ENCODE measurements at places on chromosomes 11 and 22.

GRCh38 chr11:350723-351255 lies 18.5 kb upstream of the B4GALNT4 start:
- no peak for DNase-seq

- no peak for DNase-seq
Observed at GRCh38 chr11:11553573-11553972, 68.2 kb downstream of the GALNT18 start.

DNA sequence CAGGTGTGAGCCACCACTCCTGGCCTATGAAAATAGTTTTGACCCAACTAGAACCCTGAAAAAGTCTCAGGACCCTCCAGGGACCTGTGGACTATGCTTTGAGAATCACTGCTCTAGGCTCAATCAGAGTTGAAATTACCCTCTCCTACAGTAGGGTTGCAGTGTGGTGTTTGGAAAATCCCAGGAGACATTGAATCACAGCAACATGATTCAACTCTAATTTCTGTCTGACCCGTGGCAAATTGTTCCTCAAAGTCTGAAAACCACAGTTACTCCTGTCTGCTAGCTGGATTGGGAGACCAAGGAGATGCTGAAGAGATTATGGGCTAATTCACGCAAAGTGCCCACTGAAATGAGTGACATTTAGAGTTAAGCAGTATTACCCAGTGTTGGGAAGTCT lies 5.4 kb upstream of the MTMR3 start:
- DNase-seq, result no peak

DNA sequence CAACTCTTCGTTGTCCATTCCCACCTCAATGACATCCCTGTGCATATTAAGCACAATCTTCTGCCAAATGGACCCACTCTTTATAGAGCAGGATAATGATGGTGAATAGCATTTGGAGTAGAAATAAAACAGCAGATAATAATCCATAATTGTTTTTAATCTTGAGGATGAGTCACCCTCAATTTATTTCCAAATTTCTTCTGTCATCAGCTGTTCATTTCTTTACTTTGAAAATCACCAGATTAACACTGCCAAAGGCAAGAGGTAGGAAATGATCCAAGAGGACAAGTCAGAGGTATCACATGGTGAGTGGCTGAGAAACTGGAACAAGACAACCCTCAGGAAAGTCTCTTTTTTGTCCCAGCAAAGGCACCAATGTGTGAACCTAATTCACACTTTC lies 7.3 kb upstream of the AMBRA1 start:
- DNase-seq, result no peak

- DNase-seq, result no peak
Observed at GRCh38 chr22:40928657-40929056, 22.5 kb upstream of the RBX1 start.

GRCh38 chr22:24455039-24455438 lies 27.6 kb downstream of the ADORA2A start:
- no peak for DNase-seq

DNA sequence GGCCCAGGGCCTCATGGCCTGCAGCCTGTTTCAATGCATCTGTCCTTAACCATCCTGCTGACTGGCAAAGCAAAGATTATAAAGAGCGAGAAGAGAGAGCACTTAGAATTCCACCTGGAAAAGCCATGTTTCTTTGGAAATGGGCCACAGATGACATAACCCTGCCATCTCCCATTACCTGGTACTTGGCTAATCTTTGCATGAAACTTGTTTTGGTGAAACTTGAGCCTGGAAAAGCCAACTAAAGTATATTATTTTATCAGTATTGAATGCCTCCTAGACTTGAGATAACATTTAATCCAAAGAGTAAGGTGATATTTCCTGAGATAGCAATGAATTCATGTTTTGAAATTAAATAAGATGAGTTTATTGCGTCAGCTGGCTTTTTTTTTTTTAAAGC lies 72.6 kb downstream of the NAV2 start:
- DNase-seq, result no peak

DNA sequence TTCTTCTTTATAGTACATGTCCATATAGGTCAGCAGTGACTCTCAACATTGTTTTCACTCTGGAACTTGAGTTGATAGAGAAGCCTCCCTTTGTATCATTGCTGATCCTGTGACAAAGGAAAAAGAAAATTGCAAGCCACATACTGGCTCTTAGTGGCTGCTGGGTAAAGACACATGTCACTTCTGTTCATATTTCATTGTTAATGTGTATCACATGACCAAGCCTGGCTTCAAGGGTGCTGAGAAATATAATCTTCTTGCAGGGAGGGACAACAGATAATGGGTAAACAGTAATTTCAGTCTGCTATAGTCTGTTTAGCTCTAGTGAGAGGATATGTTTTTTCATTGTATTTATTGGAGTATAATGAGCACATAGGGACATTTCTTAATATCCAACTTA lies 173.3 kb downstream of the PGR start:
- DNase-seq, result no peak

- DNase-seq, result no peak
Observed at GRCh38 chr11:108571001-108571400, 22.6 kb downstream of the EXPH5 start.

- DNase-seq, result no peak
Observed at GRCh38 chr22:45682064-45682463, 10.4 kb downstream of the ATXN10 start.

DNA sequence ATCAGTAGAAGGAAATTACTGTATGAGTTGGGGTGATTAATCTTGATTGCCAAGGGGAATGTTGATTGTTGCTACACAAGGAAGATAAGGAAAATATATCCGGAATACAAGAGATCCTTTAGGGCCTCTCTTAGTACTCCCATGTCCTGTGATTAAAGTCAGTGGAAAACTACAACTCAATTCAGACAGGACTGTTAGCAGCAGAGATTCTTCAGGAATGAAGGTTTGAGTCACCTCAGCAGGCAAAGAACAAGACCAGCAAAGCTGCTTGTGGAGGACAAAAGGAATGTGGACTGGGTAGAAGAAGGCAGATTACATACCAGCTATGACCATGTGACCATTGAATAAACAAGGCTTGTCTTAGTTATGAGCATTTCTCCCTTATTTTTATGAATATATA lies 478.2 kb downstream of the BUD13 start:
- peak; percentile 23 for DNase-seq

- DNase-seq, result no peak
Observed at GRCh38 chr11:6321356-6321755, 1.1 kb upstream of the CAVIN3 start.

- no peak for DNase-seq
Observed at GRCh38 chr11:2085251-2086066, 53.7 kb downstream of the IGF2 start.

- DNase-seq, result no peak
Observed at GRCh38 chr11:16178273-16178672, 178.1 kb downstream of the SOX6 start.

- DNase-seq, result no peak
Observed at GRCh38 chr11:76008474-76008873, 193.5 kb downstream of the UVRAG start.

DNA sequence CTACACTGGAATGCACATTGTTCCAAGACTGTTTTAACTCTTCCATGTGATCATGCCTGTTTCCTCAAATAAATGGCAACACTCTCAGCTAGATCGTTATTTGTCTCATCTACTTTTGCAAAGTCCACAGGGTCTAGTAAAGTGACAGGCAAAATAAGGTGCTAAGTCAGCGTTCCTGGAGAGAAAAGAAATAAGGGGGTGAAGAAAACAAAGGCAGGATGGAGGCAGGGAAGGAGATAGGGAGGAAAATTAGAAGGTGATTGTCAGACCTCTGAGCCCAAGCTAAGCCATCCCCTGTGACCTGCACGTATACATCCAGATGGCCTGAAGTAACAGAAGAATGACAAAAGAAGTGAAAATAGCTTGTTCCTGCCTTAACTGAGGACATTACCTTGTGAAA lies 132.1 kb downstream of the RAB38 start:
- no peak for DNase-seq

GRCh38 chr22:23622634-23623033 lies 9.5 kb downstream of the DRICH1 start:
- no peak for DNase-seq

GRCh38 chr11:24489477-24489876 lies 7.4 kb upstream of the LUZP2 start:
- no peak for DNase-seq

DNA sequence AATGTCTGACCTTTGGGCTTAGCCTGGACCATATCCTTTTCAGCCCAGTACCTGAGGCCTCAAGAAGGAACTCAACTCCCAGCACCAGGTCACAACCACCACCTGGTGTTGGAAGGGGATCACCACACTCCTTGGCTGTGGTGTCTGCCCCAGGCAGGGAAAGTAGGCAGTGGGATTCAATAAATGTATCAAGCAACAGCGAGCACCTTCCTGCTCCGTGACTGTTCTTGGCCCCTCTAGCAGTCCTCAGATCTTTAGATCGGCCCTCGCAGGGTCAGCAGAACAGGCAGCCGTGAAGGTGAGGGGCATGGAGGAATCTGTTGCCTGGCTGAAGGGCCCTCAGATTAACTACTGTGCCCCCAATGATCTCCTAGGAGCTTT lies 15.9 kb downstream of the ARFGAP2 start:
- no peak for DNase-seq

- DNase-seq, result peak; percentile 51
Observed at GRCh38 chr11:95715777-95716241, 73.8 kb downstream of the FAM76B start.

DNA sequence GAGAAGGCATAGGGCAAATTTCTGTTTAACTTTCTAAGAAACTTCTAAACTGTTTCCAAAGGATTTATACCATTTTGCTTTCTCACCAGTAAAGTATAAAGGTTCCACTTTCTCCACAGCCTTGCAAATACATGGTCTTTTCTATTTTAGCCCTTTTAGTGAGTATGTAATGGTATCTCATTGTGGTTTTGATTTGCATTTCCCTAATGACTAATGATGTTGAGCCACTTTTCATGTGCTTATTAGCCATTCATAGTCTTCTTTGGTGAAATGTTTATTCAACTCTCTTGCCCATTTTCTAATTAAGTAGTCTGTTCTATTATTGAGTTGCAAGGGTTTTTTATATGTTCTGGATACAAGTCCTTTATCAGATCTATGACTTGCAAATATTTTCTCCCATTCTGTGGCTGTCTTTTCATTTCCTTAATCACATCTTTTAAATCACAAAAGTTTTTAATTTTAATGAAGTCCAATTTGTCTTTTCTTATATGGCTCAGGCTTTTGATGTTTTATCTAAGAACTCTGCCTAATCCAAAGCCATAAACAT lies 83.8 kb upstream of the KCNQ1OT1 start:
- no peak for DNase-seq

DNA sequence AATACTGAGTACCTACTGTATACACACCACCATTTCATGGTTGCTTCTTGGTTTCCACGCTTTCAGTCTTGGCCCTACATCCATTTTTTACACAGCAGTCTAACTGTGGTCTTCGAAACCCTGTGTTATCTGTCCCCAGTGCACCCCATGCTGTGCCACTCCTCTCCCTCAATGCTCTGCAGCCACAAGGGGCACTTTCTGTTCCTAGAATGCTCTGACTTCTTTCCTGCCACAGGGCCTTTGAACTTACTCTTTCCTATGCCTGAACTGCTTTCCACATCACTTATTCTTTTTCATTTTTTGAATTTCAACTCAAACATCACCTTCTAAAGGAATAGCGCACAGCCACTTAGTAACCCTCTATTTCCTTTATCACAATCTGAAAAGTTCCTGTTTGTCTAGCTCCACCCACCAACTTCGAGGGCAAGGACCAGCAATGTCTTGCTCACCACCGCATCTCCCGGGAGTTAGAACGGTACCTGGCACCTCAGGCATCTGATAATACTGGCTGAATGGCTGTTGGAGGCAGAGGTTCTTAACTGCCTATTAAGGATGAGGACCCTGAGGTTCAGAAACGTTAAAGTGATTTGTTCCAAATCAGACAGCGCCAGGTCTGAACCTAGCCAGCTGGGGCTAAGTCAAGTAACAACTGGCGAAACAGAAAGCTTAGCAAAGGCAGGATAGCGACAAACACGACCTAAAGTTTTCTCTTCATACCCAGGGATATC lies 568 bp downstream of the ALG8 start:
- DNase-seq, result peak; percentile 27

DNA sequence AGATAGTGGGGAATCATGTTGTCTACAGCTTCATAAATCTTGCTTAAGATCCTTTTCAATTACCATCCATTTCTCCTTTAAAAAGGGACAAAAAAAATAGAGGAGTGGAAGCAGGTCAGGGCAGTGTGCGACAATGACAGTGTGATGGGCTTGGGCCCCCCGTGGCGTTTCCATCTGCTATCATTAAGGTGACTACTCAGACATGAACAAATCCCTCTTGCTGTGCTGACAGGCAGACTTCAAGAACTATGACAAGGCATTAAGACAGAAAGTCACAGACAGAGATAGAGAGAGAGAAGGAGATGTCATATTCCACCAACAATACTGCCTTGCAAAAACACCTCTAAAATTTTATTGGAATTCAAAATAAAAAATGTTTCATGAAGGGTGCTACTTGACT lies 263.2 kb downstream of the DCDC1 start:
- DNase-seq, result no peak

- DNase-seq, result no peak
Observed at GRCh38 chr11:75780888-75781287, 12.3 kb downstream of the DGAT2 start.

DNA sequence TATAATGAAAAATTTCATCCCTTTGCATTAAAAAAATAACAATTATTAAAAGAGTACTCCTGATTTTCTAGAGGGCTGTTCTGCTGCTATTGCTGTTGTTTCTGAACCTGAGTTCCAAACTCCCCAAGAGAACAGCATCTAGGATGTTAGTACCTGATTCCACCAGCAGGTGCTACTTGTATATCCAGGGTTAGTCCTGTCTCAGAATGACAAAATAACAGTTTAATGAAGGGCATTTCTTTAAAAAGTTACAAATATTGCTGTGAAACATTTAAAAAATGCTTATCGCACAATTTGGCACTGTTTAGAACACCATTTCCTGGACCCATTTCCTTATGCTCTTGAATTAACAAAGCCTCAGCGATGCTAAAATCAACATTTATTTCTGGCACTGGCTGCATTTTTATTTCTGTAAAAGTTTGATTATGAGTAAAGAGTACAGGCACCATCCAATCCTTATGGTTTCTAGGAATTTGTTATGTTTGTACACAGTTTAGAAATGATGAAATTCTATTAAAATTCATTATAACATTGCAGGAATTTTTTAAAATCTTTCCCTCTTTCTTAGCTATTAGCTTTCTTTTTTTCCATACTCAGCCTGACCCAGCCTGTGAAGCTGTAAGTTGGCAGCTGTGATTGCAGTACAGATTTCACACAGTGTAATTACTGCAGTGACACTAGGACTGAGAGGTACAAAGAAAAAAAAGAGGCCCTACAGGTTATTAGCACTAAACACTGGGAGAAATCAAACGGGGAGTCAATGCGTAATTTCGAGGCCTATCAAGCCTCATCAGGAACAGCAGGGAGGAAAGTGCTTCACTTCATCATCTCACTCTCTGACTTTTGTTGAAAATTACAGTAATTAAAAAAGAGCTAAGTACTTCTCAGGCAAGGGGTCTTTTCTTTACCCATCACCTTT lies 208.8 kb downstream of the DCDC1 start:
- DNase-seq, result no peak
